Smooth muscle cell of trachea (primary cell): ENCODE measurements at places on chromosomes 2 and 18. TPM values are rescaled to one million over a fixed set of nuclear protein-coding genes. Genes with fewer than 3 reads are reported as not detected.

Gene UGT1A6
- not detected in 2 replicates for total RNA-seq

Gene UNC80
- not detected in 2 replicates for total RNA-seq

Gene ATP6V1B1
- total RNA-seq, result 0.58 and 1.7 TPM in 2 replicates

Gene OR6B3
- not detected in 2 replicates for total RNA-seq

Gene ARHGEF4
- 1.3 and 4.0 TPM in 2 replicates for total RNA-seq

Gene ALPG
- not detected in 2 replicates for total RNA-seq

Gene TYW5
- total RNA-seq, result 8.4 and 9.9 TPM in 2 replicates

Gene PPP1R7
- 78.1 and 84.2 TPM in 2 replicates for total RNA-seq

Gene MC4R
- not detected in 2 replicates for total RNA-seq

Gene SPEG
- total RNA-seq, result 11.3 and 21.7 TPM in 2 replicates

Gene RTP5
- total RNA-seq, result not detected in 2 replicates

Gene PKDCC
- 55.1 and 129 TPM in 2 replicates for total RNA-seq
